Activated B cell treated with CpG ODN at 0.5 μM for 24 hours (primary cell): ENCODE measurements at places on chromosomes 5 and 9. TPM values are rescaled to one million over a fixed set of nuclear protein-coding genes. Genes with fewer than 3 reads are reported as not detected.

- DNase-seq, result no peak
- H3K27me3 ChIP-seq, result no peaks in the 10 kb centered on the region
- peak overlapping the region; percentile 42 for H3K27ac ChIP-seq
These were observed 30.4 kb upstream of the TRIM14 start for GRCh38 chr9:98149422-98149821.

Gene TAF11L3
- not detected in 2 replicates for total RNA-seq

DNA sequence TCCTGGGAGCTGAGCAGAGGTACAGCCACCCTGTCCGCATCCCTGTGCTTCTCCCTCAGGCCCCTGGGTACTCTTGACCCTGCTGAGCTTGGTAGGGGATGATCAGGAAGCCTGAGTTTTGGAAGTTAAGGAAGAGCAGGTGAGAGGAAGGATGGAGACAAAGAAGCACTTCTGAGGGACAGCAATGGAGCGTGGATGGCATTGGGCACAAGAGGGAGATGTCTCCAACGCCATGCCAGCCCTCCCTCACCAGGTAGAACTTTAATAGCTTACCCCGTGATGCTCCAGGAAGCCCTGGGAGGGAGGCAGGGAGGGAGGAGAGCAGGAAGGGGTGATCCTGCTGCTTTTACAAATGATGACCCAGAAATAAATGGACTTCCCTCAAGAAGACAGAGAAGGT lies 29.9 kb upstream of the SMU1 start:
- H3K27me3 ChIP-seq, result no peaks in the 10 kb centered on the region
- no peak for DNase-seq
- H3K4me3 ChIP-seq, result no peak overlapping the region
- no peak overlapping the region for H3K27ac ChIP-seq

- H3K4me3 ChIP-seq, result no peak overlapping the region
- H3K4me1 ChIP-seq, result no peaks in the 10 kb centered on the region
- no peaks in the 10 kb centered on the region for H3K36me3 ChIP-seq
These were observed 139.2 kb upstream of the SLC30A5 start for GRCh38 chr5:68954618-68954910.

Gene PCDH12
- total RNA-seq, result not detected in 2 replicates

DNA sequence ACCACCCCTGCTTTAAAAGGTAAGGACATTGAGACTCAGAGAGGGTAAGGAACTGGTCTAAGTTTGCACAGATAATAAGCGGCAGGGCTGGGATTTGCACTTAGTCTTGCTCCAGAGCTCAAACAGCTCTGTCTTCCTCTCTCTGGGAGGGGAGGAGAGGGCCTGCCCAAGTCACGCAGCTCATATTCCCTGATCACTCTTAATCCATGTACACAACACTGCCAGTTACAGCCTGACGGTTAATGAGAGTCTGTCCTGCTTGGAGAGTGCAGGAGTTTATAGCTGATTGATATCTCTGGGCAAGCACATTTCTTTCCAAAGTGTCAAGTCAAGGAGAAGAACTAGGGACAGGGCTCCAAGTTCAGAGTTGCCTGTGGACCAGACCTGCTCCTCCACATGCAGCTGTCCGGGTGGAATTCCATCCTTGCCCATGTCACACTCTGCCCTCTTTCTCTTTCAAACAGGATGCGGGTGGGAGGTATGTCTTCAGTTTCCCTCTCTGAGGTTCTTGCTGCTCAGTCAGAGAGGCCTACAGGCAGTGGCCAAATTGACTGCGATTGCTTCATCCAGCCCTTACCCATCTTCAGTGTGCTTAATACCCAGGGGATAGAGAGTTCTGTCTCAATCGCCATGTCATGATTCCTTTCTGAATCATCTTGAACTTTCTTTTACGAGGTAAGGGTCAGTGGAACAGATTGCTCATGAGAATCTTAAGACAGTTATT lies 54.5 kb downstream of the GALNT12 start:
- no peak for DNase-seq
- no peaks in the 10 kb centered on the region for H3K4me1 ChIP-seq
- no peaks in the 10 kb centered on the region for H3K36me3 ChIP-seq
- H3K4me3 ChIP-seq, result no peak overlapping the region

Gene IL17B
- not detected in 2 replicates for total RNA-seq

Gene IGIP
- 3.7 and 4.8 TPM in 2 replicates for total RNA-seq

Gene LCN9
- total RNA-seq, result not detected in 2 replicates

- no peaks in the 10 kb centered on the region for H3K4me1 ChIP-seq
- H3K27me3 ChIP-seq, result no peaks in the 10 kb centered on the region
- no peak overlapping the region for H3K4me3 ChIP-seq
- H3K27ac ChIP-seq, result no peak overlapping the region
- DNase-seq, result no peak
These were observed 32.7 kb downstream of the SMC5 start for GRCh38 chr9:70291446-70291845.

DNA sequence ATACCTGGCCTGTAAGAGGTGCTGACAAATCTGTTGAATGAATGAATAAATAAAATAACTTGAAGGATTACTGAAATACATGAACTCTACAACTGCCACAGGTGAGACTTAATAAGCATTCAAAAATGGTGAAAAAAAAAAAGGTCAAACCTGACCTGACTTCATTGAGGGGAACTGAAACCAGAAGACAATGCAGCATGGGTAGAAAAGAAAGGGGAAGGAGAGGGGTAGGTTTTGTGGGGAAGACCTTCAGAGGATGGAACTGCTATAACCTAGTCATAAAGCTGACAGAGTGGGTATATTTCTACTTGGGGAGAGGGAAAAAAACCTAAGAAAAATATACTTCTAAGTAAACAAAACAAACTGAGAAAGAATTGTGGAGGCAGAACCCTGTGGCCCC lies 56.6 kb downstream of the RASEF start:
- DNase-seq, result no peak
- H3K36me3 ChIP-seq, result no peaks in the 10 kb centered on the region
- no peak overlapping the region for H3K4me3 ChIP-seq
- H3K27ac ChIP-seq, result no peak overlapping the region
- H3K27me3 ChIP-seq, result no peaks in the 10 kb centered on the region
